ENCODE measurements at places on chromosomes 4 and X. TPM values are rescaled to one million over a fixed set of nuclear protein-coding genes. Genes with fewer than 3 reads are reported as not detected.

Gene NAP1L2
- 1.1 TPM for total RNA-seq

Gene NOCT
- total RNA-seq: 8.6 TPM

Gene PRSS12
- total RNA-seq: 43.5 TPM

Gene ARX
- not detected for total RNA-seq

Gene BCOR
- total RNA-seq: 49.7 TPM

Gene HTN3
- not detected for total RNA-seq

Gene ARHGAP24
- 15.0 TPM for total RNA-seq

Gene HNRNPD
- total RNA-seq: 352 TPM

Gene SRPX2
- total RNA-seq: 13.7 TPM

Gene TMEM255A
- 1.8 TPM for total RNA-seq

Gene STEEP1
- total RNA-seq: 21.6 TPM

GRCh38 chr4:81724925-81725329, 253.2 kb upstream of the RASGEF1B start:
- no peak for DNase-seq

GRCh38 chr4:10750714-10751113, 66.1 kb upstream of the CLNK start:
- no peak for DNase-seq

DNA sequence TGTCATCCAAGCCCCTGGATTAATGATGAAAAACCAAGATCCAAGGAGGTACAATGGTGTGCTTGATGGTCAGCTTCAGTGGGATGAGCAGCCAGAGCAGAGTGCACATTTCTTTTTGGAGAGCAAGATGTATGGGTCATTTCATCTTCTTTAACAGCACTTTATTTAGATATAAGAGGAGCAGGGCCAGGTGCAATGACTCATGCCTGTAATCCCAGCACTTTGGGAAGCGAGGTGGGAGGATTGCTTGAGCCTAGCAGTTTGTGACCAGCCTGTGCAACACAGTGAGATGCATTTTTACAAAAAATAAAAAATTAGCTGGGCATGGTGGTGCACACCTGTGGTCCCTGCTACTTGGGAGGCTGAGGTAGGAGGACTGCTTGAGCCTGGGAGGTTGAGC, 45.3 kb upstream of the MAP3K15 start:
- no peak for DNase-seq

DNA sequence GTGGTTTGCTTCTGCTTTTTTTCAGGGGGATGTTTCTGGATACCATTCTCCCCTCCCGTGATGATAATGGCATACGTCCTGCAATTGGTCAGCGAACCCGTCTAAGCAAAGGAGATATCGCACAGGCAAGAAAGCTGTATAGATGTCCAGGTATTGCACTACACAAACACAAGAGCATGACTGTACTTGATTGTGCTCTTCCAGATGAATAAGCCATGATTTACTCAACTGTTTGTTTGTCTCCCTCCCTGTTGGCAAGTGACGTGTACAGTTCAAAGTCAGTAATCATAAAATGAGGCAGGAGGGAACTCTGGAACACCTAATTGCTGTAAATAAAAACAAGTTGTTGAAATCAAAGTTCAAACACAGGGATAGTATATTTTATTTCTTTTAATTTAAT, 141.4 kb downstream of the TLL1 start:
- no peak for DNase-seq

DNA sequence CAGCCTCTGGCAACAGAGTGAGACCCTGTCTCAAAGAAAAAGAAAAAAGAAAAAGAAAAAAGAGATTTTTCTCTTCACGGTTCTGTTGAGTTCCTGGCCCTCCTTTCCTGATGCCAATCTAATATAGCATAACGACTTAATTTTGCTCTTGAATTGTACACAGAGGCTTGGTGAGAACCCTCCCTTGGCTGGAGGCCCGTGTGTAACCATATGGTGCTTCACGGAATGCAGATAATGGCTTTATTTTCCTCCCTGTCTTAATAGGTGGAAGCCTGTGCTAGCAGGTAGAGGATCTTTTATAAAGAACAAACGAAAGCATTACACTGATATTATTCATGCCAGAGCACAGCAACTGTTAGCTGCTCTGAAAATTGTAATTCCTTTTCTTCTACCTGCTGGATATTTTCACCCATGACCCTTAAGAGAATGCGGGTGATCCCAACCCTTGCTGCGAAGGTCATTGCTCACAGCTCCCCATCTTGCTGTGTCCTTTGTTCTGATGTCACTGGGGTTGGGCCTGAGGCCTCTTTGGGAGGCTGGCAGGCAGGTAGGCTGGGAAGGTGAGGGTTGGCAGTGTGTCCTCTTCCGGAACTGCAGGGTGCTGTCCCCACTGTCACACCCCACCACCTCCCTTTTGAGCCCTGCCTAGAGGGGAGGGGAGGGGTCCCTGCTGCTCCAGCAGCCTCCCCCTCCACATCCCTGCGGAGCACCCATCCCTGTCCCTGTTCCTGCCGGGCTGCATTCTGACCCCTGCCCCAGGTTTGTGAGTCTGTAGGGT, 83.8 kb upstream of the STOX2 start:
- no peak for DNase-seq

- DNase-seq: no peak
Observed at GRCh38 chr4:93103042-93103441, 725.5 kb upstream of the ATOH1 start.

DNA sequence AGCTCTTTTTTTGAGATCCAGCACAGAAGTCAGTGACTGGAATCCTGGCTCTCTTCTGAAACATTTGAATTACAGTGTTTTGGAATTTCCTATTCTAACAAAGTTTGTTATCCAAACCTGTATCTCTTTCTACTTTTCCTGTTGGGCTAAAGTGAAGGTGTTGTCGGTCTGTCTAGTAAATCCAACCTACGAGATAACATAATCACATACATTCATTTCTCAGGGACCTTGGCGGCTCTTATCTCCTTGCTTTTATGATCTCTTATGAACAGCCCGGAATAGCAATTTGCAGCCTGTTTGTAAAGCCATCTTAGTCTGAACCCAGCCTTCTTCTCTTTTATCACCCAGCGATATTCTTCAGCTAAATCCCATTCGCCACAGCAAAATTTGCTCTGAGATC, 14.5 kb downstream of the PPARGC1A start:
- DNase-seq: no peak

GRCh38 chr4:28358606-28359005, 1498.0 kb downstream of the STIM2 start:
- no peak for DNase-seq

DNA sequence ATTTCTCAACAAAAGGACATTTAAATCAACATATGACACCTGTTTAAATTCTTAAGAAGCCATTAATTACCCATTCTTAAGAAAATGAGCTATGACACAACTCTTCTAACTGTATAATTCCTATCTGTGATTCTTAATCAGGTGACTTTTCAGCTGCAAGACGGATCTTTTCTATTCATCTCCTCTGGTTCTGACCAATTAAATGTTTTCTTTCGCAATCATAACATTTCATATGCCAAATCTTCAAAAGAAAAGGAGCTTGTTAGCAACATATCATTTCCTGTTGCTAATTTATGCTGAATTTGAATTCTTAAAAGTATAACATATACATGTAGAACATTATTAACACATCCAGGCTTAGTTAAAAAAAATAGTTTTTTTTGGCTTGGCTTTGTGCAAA, 62.5 kb downstream of the SEL1L3 start:
- no peak for DNase-seq

GRCh38 chrX:105755109-105755508, 67.2 kb upstream of the NRK start:
- no peak for DNase-seq

DNA sequence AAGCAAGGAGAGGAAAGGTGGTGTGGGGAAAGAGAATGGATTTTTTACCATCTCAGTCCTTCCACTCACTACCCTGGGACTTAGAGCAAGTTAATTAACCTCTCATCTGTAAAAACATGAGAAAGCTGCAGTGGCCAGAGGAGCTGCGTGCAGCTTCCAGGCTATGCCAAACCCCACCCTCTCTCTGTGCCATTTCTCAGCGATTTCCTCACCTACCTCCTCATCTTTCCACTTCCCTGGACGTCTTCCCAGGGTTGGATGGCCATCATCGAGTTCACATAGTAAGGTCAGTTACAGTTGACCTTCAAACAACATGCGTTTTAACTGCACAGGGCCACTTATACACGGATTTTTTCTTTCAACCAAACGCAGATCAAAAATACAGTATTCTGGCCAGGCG, 64.3 kb downstream of the SMIM20 start:
- DNase-seq: no peak

GRCh38 chrX:121579016-121579760, 531.8 kb downstream of the GLUD2 start:
- no peak for DNase-seq

- no peak for DNase-seq
Observed at GRCh38 chr4:27288496-27288895, 427.9 kb downstream of the STIM2 start.

- DNase-seq: no peak
Observed at GRCh38 chr4:168558599-168558998, 61.7 kb downstream of the PALLD start.

DNA sequence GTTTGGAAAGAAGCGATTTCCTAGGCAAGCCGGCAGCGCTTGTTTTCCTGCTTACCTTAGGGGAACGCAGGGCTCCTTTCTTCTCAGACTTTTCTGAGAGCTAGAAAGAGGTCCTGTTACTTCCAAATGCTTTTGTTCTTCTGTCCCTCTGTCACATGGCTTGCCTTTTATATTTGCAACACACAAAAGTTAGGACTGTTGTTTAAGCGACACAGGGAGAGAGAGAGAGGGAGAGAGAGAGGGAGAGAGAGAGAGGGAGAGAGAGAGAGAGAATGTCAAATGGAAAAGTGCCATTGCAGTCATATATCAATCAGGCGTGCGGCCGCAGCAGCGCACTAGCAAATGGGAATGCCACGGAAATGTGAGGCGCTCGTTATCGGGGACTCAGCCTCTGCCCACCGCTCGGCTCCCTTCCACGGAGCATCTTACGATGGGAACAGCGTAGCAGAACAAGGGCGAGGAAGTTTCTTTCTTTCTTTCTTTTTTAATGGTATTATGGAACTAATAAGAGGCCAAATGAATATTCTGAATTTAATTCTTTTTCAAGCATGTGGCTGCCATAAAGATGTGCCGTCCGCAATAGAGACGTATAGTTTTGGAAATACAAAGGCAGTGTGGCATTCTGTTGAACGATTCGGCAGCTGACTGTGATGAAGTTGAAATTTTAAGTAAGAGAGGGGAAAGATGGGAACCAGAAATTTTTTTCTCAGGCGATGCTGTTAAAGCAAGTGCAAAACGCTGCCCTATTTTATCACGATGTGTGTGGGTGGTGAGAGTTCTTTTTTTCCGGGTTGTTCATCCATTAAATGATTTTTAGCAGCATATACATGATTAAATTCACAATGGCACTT, at the start of gene NDP:
Gene NDP, minus strand, starts transcription at position 142 of the 851 bp plus-strand sequence. CDS start 14,745 bp downstream, outside the sequence.
- DNase-seq: no peak

GRCh38 chrX:154046031-154046781, 26.5 kb upstream of the IRAK1 start:
- DNase-seq: no peak

DNA sequence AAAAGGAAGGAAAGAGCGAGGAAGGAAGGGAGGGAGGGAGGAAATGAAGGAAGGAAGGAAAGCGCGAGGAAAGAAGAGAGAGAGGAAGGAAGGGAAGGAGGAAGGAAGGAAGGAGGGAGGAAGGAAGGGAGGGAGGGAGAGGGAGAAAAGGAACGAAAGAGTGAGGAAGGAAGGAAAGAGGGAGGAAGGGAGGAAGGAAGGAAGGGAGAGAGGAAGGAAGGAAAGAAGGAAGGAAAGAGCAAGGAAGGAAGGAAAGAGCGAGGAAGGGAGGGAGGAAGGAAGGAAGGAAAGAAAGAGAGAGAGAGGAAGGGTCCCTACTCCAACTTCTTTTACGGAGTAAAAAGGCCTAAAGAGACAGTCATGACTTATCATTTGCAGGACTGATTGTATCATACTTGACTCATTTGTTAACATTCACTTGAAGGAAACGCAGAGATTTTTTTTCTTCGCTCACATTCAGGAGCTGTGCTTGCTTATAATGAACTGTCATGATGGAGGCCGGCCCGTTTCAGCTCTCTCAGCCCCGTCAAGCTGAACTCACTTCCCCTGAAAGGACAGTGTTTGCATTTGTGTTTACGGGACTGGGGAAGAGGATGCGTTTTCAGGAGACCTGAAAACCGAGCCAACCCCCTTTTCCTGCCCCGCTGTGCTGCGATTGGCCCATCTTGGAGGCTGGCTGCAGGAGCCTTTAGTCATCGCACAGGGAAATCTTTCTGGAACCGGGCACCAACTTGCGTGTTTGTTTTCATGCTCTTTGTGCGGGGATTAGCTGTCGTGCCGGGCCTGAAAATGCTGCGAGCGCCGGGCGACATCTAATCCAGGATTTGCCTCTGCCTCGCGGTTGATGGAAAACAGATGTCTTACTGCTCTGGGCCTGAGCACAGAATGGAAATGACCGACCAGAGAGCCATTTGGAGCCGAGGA, 17.8 kb downstream of the TRIM2 start:
- DNase-seq: peak; percentile 37

DNA sequence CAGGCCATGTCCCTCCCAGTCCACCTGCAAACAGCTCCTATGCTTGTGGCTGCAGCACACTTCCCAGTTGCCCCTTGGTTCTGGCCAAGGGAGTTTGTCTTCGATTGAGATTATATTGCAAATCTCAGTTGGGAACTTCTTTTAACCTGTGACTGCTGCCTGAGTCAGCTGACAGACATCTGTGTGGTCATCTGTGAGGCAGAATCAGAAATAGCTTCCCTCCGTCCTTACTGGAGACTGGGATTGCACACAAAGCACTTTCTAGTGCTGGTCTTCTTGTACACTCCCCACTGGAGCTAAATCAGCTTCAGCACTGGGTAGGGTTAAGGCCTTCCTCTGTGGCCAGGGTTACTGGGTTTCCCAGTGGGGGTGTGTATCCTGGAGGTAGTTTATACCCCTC, 34.3 kb downstream of the ZNF330 start:
- no peak for DNase-seq

GRCh38 chr4:17771284-17771908, 10.0 kb downstream of the FAM184B start:
- no peak for DNase-seq

GRCh38 chr4:104449537-104449936, 45.2 kb downstream of the CXXC4 start:
- no peak for DNase-seq

GRCh38 chrX:107747596-107748161, 27.9 kb downstream of the TSC22D3 start:
- no peak for DNase-seq

- no peak for DNase-seq
Observed at GRCh38 chr4:61493041-61493440, 292.9 kb downstream of the ADGRL3 start.

DNA sequence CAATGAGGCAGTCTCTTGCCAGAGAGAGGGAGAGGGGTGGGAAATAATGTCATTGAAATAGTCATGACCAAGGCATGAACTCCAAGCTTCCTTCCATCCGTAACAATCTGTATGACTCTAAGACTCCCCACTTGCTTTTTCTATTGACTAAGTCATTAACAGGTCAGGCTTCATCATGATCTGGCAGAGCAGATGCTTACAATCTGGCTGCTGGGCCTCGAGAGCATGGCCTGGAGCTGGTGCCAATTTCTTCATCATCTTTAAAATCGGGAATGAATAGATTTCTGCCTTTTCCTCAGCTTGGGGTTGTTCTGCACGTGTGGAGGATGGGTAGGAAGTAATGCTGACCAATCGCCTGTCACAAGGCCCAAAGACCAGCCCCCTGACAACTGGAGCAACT, 280.6 kb upstream of the CLNK start:
- DNase-seq: no peak
